ENCODE measurements at places on chromosomes 3 and 15.

- no peak for DNase-seq
These were observed 429.6 kb downstream of the LPP start for GRCh38 chr3:188583341-188584161.

DNA sequence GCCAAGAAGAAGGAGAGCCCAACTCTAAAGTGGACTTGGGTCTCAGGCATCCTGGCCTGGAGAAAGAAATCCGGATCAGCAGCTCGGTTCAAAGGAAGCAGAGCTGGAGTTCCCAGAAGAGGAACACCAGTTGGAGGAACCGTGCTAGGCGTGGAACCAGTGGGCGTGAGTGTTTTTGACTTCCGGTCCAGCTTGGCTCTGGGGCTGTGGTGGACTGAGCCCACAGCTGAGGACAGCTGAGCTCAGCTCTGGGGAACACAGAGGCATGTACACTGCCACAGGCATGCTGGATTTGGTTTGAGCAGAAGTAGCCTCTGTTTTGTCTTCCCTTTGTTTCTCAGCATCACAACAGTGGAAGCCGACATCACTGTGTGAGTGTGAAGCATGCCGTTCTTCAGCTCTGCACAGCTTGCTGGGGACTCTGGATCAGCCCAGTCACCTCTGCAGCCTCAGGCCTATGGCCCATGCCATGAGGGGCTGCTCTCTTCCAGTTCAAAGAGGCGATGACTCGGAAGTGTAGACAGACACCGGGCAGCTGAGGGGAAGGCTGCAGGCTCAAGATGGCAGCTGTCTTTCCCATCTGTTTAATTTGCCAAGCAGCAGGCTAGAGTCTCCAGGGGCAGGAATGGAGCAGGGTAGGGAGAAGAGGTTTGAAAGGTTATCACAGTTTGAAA, 185.8 kb upstream of the UBE3A start:
- no peak for DNase-seq

GRCh38 chr3:126031981-126032471, 51.9 kb downstream of the SLC41A3 start:
- DNase-seq, result no peak

DNA sequence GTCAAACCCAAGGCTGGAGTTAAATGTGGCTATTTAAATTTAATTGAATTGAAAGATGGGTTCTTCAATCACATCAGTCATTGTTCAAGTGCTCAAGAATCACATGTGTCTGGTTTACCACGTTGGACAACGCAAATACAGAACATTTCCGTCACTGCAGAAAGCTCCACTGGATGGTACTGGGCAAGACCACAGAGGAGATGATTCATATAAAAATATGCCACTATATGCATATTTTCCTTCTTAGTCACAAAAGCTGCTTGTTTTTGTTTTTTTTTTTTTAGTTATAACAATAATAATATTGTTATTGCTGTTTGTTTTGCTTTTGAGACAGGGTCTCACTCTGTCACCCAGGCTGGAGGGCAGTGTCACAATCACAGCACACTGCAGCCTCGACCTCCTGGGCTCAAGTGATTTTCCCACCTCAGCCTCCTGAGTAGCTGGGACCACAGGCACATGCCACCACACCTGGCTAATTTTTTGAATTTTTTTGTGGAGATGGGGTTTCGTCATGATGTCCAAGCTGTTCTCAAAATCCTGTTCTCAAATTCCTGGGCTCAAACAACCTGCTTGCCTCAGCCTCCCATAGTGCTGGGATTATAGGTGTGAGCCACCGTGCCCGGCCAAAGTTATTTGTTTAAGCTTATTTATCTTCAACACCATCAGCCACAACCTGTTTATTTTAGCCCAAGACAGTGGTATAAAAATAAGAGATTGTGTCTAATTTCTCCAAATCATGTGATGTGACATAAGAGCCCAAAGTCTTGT, 19.4 kb downstream of the RTP3 start:
- DNase-seq, result no peak

DNA sequence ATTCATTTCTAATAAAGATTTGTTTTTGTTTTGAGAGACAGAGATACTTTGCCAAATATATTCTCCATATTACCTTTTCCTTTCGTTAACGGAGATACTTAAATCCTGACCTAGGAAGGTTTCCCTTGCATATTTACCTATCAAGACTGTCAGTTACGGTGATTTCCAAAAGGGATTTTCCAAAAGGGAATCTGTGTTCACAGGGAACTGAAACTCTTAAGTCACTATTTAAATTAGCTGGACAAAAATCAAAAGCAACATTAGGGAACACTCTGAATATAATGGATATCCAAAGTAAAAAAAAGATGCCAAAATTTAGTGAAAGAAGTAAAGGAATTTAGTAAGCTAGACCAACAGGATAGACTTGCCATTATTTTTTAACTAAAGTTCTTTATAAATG, 576 bp downstream of the LRRFIP2 start:
- DNase-seq, result no peak

- DNase-seq, result no peak
These were observed 60.4 kb downstream of the P3H2 start for GRCh38 chr3:190060192-190060775.

DNA sequence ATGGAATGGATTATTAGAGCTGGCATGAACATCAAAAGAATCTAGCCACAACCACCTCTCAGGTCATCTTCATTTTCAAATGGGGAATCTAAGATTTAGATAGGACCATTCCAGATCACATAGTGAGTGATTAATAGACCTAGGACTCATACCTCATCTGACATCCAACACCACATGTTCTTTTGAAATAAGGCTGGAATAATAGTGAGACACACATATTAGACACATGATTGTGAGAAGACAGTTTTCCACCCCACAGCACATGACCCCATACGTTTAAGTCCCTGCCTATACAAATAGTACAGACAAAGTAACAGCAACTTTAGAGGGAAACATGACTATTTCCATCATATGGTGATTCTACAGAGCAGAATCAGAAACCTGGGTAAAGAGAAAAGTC, 344.7 kb upstream of the TPRG1 start:
- no peak for DNase-seq

DNA sequence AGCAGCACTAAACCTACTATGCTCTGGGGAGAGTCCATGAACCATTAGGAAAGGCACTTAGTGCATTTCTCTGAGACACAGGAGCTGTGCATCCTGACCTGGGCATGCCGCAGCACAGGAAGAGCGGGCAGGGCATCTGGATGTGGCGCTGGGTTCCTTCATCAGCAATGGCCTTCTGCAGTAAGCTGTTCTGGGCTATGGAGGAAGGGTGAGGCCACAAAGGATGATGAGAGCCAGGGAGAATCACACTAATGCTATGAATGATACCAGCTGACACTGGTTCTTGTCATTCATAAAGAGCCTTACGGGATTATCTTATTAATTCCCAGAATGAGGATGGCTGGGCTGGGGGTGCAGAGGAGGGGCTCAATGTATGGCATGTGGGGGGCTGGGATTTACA, 12.7 kb upstream of the SCN10A start:
- no peak for DNase-seq

- no peak for DNase-seq
These were observed 29.0 kb downstream of the POMGNT2 start for GRCh38 chr3:43076857-43077256.

DNA sequence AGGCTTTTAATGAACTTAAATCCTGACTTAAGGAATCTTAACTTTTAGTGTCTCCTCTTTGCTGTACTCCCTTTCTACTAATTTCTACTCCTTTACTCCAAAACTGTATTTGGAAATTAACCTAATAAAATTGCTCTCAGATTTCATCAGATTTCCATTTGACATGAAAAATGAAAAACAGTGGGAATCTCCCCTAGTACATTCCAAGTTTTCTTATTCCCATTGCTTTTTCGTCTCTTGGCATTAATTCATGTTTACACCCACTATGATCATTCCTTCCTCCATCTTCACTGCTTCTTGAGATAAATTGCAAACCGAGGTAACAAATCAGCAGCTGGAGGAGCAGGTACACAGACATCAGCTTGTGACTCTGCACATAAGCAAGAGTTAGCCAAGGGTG, 208.7 kb downstream of the VGLL3 start:
- no peak for DNase-seq

GRCh38 chr3:40307176-40307575, 2.3 kb upstream of the EIF1B start:
- no peak for DNase-seq
